Brain (organoid and tissue), 16 donors: ENCODE measurements at places on chromosomes 1 and 21. TPM values are rescaled to one million over a fixed set of nuclear protein-coding genes. Genes with fewer than 3 reads are reported as not detected.

DNA sequence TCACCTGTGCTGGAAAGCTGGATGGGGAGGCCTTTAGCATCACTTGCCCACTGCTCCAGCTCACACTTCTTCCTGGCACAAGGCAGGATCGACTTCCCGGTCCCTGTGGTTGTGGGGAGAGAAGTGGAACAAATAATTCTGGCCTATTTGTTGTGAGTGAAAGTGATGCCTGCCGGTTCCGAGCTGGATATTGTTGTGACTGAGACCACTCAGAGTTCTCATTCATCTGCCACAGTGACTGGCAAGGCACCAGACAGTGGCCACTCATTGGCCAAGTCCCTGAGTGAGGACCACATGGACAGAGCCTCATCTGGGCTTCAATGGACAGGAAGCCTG lies 191.9 kb downstream of the PTPRU start:
- no peak for DNase-seq

GRCh38 chr1:37410105-37410504 lies 64.3 kb upstream of the ZC3H12A start:
- DNase-seq, result no peak

DNA sequence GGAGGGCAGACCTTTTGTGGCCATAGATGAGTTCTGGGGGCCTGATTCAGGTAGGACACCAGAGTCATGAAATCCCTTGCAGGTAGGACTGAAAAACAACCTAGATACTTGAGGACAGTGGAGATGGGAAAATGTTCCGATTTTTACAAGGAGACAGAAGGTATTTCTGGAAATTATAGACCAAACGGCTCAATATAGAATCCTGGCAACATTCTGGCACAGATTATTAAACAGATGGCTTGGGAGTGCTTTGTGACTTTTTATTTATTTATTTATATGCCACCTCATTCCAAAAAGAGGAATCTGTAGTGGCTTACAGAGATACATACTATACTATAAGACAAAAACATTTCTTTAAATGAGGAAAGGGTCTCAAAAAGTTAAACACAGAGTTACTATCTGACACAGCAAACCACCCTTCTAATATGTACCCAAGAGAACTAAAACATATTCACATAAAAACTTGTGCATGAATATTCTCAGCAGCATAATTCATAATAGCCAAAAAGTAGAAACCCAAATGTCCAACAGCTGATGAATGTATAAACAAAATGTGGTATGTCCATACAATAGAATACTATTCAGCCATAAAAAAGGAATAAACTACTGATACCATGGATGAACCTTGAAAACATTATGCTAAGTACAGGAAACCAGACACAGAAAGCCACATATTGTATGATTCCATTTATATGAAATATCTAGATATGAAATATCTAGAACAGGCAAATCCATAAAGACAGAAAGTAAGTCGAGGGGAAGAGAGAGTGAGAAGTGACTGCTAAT lies 49.8 kb downstream of the CDK18 start:
- no peak for DNase-seq

DNA sequence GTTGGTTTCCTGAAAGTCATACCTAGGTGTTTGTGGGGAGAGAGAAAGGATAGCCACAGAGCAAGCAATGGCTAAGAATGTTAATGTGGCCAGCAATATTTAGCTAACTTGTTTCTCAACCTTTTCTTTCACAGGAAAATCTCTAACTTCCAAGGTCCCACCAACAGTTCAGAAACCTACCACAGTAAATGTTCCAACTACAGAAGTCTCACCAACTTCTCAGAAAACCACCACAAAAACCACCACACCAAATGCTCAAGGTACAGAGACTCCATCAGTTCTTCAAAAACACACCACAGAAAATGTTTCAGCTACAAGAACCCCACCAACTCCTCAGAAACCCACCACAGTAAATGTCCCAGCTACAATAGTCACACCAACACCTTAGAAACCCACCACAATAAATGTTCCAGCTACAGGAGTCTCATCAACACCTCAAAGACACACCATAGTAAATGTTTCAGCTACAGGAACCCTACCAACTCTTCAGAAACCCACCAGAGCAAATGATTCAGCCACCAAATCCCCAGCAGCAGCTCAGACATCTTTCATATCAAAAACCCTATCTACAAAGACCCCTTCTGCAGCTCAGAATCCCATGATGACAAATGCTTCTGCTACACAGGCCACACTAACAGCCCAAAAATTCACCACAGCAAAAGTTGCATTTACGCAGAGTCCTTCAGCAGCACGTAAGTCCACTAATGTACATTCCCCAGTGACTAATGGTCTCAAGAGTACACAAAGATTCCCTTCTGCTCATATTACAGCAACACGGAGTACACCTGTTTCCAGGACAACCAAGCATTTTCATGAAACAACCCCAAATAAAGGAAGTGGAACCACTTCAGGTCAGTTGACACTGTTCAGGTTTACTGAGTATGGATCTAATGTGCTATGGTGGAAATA lies 15.3 kb downstream of the CD55 start:
- DNase-seq, result no peak

GRCh38 chr1:70633004-70633403 lies 221.9 kb downstream of the CTH start:
- no peak for DNase-seq

GRCh38 chr1:83547901-83548300 lies 451.0 kb downstream of the TTLL7 start:
- no peak for DNase-seq

- no peak for DNase-seq
Observed at GRCh38 chr1:13667691-13668090, 32.3 kb upstream of the PRDM2 start.

The REN gene
- 0.31 TPM for polyA plus RNA-seq

DNA sequence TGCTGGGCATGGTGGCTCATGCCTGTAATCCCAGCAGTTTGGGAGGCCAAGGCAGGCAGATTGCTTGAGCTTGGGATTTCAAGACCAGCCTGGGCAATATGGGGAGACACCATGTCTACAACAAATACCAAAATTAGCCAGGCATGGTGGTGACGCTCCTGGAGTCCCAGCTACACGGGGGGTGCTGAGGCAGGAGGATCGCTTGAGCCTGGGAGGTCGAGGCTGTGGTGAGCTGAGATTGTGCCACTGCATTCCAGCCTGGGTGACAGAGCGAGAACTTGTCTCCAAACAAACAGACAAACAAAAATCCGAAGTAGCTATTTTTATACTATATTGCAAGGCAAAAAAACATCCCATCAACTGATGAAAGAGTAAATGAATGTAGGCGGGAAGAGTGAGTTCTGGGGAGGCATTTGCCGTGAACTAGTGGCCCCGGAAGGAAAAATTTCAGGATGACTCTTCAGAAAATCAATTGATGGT lies 40.6 kb downstream of the NCMAP start:
- DNase-seq, result no peak

DNA sequence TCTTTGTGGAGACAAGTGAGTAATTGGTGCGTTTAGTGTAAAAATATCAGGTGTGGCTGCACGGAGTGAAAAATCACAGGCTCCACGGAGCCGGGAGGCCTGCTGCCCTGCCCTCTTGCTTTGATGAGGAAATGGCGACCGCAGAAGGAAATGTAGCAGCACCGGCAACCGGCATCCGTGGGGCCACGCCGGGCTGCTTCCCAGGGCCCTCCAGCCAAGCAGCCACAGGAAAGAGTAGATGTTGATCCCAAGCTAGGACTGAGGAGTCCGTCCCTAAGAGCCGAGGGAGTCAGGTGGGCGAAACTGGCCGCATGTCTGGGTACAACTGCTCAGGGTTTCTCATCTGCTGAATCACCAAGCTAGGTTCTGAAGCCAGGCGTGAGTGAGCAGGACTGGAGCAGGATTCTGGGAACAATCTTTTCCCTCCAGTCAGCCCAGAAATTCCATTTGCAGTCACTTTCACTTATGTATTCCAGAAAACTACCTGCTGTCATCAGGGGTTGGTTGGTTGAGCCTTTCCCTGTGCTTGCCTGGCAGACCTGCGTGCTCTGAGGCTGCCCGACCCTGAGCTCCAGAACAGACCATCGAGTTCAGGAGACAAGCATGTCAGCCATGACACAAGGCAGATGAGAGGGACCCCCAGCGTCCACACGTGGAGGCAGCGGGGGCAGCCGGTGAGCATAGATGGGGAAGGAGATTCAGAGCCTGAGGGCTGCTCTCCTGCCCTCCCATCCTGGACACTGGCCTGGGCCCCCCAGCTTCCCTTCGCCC lies 5.8 kb upstream of the ITGB2 start:
- no peak for DNase-seq

GRCh38 chr1:18155881-18156385 lies 48.3 kb downstream of the IGSF21 start:
- no peak for DNase-seq

The HSPB7 gene
- polyA plus RNA-seq, result 1.5 TPM

The CD5L gene
- polyA plus RNA-seq, result 1.9 TPM

DNA sequence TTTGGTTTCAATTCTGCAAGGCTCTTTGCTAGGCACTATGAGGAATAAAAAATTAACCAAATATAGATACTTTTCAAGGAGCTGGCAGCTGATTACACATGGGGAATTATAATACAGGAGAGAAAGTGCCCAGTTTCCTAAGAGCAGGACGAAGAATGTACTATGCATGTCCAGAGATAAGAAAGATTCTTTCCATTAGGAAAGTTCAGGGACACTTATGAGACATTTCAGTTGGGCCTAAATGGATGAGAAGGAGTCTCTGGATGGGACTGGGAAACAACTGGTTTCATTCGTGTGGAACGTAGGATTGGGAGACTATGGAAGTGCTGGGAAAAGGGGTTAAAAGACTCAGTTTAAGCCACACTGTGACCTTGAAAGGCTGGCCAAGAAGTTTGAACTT lies 63.5 kb upstream of the MROH9 start:
- no peak for DNase-seq

DNA sequence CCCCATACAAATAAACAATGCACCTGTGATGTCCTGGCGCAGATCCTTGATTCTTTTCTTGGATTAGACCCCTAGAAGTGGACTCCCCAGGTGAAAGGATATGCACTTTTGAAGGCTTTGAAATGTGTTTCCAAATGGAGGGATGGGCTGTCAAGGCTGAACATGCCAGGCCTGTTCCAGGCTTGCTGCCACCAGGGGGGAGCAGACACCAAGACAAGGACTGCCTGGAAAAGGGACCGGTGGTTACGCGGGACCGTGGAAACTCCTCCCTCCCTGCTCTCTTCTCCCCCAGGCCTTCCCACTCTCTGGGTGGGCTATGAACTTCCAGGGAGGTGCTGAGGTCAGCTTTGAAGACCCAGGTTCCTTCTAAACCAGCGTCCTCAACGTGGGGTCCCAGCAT lies 12.7 kb downstream of the C1QB start:
- DNase-seq, result peak; percentile 82

GRCh38 chr1:224632921-224633321 lies 16.8 kb downstream of the CNIH3 start:
- no peak for DNase-seq

DNA sequence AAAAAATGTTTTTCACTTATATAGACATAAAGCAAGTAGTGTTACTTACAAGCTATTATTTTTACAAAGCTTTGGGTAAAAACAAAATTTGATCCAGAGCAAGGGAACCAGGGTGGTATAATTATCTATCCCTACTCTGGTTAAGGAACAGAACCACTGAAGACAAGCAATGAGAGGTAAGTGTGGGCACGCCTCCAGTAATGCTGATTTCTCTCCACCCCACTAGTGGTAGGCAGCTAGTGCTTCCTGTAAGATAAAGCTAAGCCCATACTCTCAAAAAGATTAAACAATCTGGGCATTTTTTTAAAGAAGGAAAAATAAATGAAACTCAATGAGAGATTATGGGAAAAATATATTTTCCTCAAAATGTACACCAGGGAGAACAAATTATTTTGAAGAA lies 22.1 kb downstream of the TFB2M start:
- no peak for DNase-seq

GRCh38 chr1:174023440-174023839 lies 1.3 kb upstream of the RC3H1 start:
- peak; percentile 67 for DNase-seq

DNA sequence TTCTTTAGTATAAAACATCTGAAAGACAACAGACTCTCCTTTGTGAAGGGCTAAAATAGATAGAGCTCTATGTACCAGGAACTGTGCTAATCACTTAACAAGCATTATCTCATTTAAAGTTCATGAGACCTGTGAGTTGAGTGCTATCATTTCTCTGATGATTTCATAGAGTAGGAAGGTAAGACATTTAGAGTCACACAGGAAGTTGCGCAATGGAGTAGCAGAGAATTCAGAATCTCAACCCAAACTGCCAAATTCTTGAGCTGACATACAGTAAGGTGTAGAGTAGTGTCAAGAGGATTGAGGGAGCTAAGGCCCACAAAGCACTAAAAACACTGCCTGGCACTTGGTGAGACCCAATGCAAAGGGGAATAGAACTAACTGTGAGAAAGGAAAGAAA lies 384.3 kb downstream of the NTNG1 start:
- DNase-seq, result no peak

The HRNR gene
- polyA plus RNA-seq, result not detected

The TCEA3 gene
- 2.2 TPM for polyA plus RNA-seq

The FNDC5 gene
- 20.8 TPM for polyA plus RNA-seq

- peak; percentile 15 for DNase-seq
Observed at GRCh38 chr21:43786300-43786806, 3.0 kb upstream of the RRP1 start.

GRCh38 chr1:168570652-168571051 lies 5.8 kb upstream of the XCL1 start:
- DNase-seq, result no peak

The RIT1 gene
- polyA plus RNA-seq, result 12.2 TPM

DNA sequence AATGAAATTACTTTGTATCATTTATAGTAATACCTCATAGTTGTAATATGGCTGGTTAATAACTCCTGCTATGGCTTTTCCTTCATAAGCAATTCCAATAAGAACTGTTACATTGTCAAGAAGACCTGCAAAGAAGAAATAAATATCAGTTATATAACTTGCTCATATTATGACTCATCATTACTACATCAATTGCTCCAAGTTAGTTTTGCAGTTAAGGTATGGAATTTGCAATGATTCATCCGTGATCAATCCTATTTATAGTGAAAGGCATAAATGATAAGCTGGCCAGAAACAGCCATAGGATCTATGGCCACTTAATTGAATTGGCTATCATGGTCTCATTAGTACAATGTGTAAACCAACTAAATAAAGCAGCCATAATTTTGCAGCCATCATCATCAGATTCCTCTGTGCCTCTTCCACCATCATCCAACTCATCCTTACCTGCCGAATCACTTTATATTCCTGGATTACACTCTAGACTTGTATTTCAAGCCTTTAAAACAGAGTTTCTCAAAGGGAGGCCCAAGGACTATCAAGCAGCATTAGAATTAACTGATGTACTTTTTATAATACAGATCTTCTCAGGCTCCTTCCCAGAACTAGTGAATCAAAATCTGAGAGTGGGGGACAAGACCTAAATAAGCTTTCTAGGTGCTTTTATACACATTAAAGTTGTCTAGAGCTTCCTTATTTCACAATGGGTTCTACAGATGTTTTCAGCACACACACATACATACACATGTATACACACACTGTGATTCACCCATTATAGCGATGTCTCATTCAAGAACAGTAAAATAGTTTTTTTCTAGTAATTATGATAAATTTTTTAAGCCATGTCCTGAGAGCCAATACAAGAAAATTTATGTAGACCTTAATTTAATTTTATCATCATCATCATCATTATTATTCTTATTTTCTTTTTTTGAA lies 21.2 kb upstream of the EPRS1 start:
- DNase-seq, result no peak

GRCh38 chr21:45634511-45635183 lies 8.9 kb upstream of the PCBP3 start:
- DNase-seq, result peak; percentile 61

The VWA5B1 gene
- polyA plus RNA-seq, result 0.14 TPM

The RPTN gene
- polyA plus RNA-seq, result not detected

GRCh38 chr21:30408782-30409494 lies 13.1 kb downstream of the KRTAP13-1 start:
- no peak for DNase-seq
